GM12891 (cell line): ENCODE measurements at places on chromosomes 7 and 10.

- no peak for DNase-seq
Observed at GRCh38 chr10:30842894-30843293, 188.8 kb downstream of the ZNF438 start.

GRCh38 chr7:12389089-12389700 lies 14.5 kb downstream of the VWDE start:
- DNase-seq: no peak

DNA sequence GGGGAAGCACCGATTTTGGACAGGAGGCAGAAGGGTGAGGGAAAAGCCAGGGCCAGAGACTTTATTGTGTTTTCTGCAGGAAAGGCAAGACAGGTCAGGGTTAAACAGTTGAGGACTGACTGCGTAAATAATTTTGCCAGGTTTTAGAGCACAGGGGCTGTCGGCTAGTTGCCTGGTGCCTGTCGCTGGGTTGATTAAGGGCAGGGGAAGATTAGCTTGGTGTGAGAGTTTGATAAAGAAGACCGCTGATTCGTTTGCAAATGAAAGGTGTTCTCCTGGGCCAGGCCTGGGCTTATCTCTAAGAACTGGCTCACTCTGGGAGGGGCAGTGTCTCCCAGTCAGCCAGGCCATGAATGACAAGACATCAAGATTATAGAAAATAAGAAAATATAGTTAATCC lies 75.6 kb downstream of the SLC37A3 start:
- DNase-seq: no peak

DNA sequence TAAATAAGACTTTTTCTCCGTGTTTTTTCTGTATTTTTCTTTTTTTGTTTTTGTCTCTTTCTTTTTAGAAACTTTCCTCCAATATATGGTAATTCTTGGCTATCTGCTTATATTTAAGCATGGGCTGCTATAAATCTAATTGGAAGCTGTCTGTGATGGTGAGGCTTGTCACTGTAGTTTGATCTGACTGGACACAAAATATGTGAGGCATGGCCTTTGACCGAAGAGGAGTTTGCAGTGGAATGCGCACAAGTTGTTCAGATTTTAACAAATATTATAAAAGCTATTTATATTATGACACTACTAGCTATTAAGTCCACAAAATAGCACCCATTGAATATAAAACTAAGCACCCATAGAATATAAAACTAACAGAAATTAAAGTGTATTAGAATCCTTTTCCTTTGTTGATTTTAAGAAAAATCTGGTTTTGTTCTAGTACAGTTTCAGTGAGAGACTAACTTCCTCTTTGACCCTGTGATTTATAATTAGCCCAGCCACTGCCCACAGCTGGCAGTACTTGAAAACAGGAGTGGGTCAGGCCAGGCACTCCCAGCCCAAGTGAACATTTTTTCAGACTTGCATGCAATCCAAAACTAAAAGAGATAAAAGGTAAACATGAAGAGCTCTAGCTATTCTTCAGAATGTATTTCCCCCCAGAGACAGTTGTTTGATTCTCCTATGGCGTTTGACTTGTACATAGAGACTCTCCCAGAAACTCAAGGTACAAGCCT lies 69.9 kb upstream of the FGL2 start:
- DNase-seq: no peak

- no peak for DNase-seq
Observed at GRCh38 chr7:87878208-87878735, 2.0 kb downstream of the DBF4 start.

DNA sequence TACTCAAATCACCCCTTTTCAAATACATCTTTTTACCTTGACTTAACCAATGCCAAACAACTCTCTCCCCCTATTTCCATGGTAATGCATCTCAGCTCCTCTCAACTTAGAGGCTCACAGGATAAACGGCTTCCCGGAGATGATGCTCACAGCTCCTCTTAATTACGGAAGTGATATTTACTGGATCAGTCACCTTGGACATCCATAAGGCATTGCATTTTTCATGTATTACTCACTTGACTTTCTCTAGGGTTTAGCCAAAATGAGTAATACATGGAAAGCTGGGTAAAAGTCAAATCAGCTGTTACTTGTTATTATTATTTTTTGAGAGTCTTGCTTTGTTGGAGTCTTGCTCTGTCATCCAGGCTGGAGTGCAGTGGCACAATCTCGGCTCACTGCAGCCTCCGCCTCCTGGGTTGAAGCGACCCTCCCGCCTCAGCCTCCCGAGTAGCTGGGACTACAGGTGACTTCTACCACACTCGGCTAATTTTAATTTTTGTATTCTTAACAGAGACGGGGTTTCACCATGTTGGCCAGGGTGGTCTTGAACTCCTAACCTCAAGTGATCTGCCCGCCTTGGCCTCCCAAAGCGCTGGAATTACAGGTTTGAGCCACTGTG lies 73.3 kb upstream of the RHEB start:
- DNase-seq: no peak

GRCh38 chr7:110557-111232 lies 81.7 kb upstream of the FAM20C start:
- DNase-seq: no peak

GRCh38 chr10:25631471-25631870 lies 302.6 kb upstream of the MYO3A start:
- no peak for DNase-seq

DNA sequence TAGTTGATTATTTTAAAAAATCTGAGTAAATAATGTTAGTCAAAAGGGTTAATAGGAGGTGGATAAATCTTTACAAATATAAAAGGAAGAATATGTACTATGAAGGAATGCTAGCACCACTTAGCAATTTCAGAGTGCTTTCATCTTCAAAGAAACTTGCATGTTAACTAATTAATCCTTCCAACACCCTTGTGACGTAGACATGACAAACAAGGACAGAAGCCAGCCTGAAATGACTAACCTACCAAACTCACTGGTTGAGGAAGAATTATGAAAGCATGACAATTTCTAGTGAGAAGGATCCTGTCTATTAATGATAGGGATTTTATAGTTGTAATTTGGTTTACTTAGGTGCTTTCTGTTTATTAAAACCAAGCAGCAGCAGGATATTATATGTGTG lies 468.0 kb upstream of the FZD8 start:
- no peak for DNase-seq

GRCh38 chr7:149862156-149862555 lies 11.6 kb upstream of the ATP6V0E2 start:
- DNase-seq: no peak

GRCh38 chr7:40419806-40420205 lies 285.0 kb downstream of the SUGCT start:
- no peak for DNase-seq

GRCh38 chr7:44967571-44968446 lies 11.0 kb downstream of the MYO1G start:
- DNase-seq: no peak

DNA sequence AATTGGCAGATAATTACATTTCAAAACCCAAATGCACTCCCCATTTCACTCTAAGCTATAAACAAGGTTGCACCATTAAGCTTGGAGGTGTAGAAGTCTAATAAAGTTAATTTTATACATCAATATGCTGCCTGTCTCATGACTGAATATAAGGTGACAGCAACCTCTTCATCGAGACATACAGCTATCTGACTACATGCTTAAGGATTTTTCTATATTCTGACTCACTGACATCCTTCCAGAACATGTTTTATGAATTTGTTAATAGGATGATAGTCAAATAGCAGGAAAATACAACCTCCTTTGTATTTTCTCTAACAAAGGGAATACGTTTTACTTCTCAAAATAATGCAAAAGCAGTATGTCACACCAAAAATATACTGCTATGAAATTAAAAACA lies 76.6 kb downstream of the NRBF2 start:
- DNase-seq: no peak

DNA sequence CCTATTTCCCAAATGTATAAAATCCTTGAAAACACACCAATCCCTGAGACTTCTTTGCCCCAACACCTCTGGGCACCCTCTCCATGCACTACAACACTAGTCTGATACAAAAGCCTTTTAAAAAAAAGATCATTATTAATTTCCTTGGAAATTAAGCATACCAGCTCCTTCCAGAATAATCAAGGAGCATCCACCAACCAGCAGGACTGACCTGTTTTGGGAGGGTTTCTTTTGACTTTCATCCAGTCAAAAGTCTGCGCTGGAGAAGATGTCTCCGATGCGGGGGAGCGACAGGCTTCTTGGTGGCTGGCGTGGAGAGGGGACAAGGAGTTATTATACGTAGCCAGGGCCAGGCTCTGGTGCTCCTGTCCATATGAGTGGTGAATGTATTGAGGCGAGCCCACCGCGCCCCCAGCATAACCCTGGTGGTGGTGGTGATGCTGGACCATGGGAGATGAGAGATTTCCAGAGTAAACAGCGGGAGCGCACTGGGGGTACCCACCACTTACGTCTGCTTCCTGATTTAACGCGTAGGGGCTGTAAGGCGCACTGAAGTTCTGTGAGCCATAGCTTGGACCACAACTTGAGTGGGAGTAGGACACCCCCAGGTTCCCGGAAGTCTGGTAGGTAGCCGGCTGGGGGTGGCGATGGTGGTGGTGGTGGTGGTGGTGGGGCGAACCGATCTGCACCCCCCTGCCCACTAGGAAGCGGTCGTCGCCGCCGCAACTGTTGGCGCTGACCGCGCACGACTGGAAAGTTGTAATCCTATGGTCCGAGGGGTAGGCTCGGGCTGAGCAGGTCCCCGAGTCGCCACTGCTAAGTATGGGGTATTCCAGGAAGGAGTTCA lies 527 bp downstream of the HOXA1 start:
- no peak for DNase-seq

GRCh38 chr7:125654076-125654475 lies 724.5 kb upstream of the POT1 start:
- DNase-seq: no peak

DNA sequence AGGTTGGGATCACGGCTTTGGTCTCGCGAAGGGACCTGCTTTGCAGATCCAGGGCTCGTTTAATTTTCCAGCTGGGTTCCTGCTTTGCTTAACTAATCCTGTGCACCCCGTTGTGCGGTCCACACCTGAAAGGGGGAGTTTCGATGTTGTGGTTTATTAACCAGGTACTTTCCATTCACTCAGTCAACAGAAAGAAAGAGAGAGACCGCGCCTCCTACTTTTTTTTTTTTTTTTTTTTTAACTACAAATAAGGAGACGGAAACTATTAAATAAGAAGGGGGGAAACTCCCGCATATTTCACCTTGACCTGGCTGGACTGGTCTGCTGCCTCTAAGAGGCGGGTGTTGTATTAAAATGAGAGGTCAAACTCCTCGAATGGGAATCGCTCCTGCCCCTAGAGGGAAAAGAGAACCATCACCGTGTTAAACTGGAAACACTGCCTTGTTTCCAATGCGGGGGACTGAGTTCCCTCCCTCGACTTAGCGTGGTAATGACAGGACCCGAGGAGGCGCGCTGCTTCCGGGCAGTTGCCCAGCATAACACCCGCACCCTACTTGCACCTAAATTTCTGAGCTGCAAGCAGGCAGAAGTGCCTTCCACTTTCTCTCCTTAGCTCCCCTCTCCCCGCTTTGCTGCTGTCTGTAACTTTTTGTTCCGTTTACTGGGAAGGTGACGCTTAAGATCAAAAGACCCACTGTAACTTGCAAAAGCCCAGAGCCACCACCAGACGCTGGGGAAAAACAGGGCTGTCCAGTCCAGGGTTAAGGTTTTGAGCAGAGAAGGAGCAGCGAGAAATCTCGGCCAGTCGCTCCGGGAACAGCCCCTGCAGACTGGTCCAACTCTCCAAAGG lies 1.1 kb upstream of the ITGB8 start:
- DNase-seq: peak; percentile 13

GRCh38 chr10:110765513-110766319 lies 106.0 kb upstream of the PDCD4 start:
- no peak for DNase-seq

DNA sequence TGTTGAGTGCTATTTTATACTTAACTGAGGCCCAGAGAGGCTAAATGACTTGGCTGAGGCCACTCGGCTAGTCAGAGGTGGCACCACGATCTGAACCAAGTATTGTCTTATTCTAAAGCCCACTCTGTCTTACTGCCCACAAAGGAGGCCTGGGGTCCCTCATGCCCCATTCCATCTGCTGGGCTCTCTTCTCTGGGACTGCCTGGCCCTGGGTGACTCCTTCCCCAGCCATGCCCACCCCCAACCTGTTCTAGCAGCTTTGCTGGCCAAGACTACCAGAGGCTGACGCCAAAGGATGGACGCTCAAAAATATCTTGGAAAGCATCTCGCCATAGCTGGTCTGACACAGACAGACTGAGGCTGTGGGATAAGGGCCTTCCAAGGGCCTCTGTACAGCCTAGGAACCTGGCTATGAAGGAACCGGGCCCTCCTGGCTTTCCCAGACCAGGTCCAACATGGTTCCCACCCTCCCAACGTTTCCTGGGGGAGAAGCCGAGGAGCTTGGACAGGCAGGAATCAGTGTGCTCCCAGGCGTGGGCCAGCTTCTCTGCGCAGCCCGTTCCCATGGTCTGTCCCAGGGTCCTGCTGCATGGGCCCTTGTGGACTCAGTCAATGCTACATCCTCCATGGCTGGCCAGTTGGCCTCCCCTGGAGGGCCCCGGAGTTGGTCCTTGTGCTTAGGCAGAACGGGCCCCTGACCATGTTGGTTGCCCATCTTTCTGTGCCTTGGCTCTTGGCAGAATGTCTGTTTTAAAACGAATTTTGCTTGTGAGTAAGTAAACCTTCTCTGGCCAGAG lies 11.7 kb downstream of the HSPA12A start:
- no peak for DNase-seq

GRCh38 chr7:134916171-134916883 lies 70.0 kb upstream of the AGBL3 start:
- DNase-seq: no peak

DNA sequence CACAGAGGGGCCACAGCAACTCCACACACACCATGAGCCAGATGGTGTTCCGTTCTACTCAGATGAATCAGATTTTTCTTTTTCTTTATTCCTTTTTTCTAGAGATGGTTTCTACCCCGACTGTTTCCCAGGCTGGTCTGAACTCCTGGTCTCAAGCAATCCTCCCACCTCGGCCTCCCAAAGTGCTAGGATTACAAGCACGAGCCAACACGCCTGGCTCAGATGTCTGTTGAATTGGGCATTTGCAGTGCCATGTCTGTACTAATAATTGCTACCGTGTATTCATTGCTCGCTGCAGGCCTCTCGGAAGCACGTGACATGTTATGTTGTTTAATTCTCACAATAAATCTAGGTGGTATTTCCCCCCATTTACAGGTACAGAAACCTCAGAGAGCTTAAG lies 67.2 kb downstream of the RABGEF1 start:
- no peak for DNase-seq

DNA sequence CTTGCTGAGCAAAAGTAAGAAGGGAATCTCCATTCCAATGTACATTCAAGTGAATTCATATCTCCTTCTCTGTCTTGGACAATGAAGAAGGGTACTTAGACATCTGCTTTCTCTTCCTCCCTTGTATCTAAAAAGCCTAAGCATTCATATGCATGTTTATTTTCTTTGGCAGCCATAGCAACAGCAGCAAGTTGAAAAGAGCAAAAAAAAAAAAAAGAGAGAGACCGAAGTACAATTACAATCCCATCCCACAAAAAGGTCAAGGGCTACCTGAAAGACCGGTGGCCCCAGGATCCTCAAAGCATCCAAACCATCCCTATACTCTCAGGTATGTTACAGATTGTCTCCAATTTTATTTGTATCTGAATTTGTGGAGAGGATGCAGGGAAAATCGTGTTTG lies 4.1 kb downstream of the OR2F1 start:
- DNase-seq: no peak
